ENCODE measurements at places on chromosomes 5 and 9.

- no peak overlapping the region for H3K4me3 ChIP-seq
- no peak overlapping the region for H3K27ac ChIP-seq
- H3K36me3 ChIP-seq, result no peaks in the 10 kb centered on the region
- H3K4me1 ChIP-seq, result no peaks in the 10 kb centered on the region
Measured at GRCh38 chr5:1858436-1858835, 24.3 kb downstream of the IRX4 start.

GRCh38 chr5:4563400-4563799, 576.7 kb upstream of the ADAMTS16 start:
- H3K27me3 ChIP-seq, result no peaks in the 10 kb centered on the region
- no peaks in the 10 kb centered on the region for H3K36me3 ChIP-seq
- no peak for DNase-seq
- H3K27ac ChIP-seq, result no peak overlapping the region
- no peak overlapping the region for H3K4me3 ChIP-seq

GRCh38 chr5:150507474-150508276, at the start of gene NDST1:
NDST1 (plus strand) TSS chr5:150508131; CDS start chr5:150521255, 13,124 bp downstream.
- H3K4me1 ChIP-seq, result no peaks in the 10 kb centered on the region
- no peak for DNase-seq
- no peaks in the 10 kb centered on the region for H3K27me3 ChIP-seq
- H3K4me3 ChIP-seq, result no peak within 1 kb of the TSS
- no peaks in the 10 kb centered on the region for H3K36me3 ChIP-seq

- H3K36me3 ChIP-seq, result no peaks in the 10 kb centered on the region
- DNase-seq, result no peak
- H3K27ac ChIP-seq, result no peak overlapping the region
- no peak overlapping the region for H3K4me3 ChIP-seq
- H3K4me1 ChIP-seq, result no peaks in the 10 kb centered on the region
Measured at GRCh38 chr5:9046756-9047481, 499.0 kb downstream of the SEMA5A start.

- DNase-seq, result no peak
- H3K27me3 ChIP-seq, result no peaks in the 10 kb centered on the region
- H3K27ac ChIP-seq, result no peak overlapping the region
- H3K36me3 ChIP-seq, result peaks cover 53% of the 10 kb centered on the region
- no peak overlapping the region for H3K4me3 ChIP-seq
Measured at GRCh38 chr9:125268394-125269013, 6.9 kb downstream of the GAPVD1 start.

DNA sequence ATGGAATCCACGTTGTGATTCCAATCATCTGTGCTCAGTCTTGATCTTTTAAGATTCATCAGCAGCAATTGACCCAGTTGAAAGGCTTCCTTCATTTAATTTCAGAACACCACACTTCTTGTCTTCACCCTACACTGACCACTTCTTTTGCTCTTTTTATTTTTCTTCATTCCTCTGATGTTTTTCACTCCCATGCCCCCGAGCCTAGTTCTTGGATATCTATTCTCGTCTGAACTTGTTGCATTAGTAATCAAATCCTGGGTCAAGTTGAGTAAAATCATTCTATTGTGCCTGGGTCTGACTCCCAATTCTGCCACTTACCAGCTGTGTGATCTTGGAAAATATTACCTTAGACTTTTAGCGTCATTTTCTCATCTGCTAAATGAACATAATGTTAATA, 356.5 kb downstream of the CDH12 start:
- H3K4me1 ChIP-seq, result no peaks in the 10 kb centered on the region
- no peak overlapping the region for H3K4me3 ChIP-seq
- H3K36me3 ChIP-seq, result no peaks in the 10 kb centered on the region
- H3K27ac ChIP-seq, result no peak overlapping the region
- no peak for DNase-seq

Data from activated CD8-positive, alpha-beta T cell treated with anti-CD3 and anti-CD28 coated beads, Interleukin-2, amount 10 ng/mL, durations not matched to agents 7 days and 5 days (primary cell).